ENCODE measurements at places on chromosomes 1 and 21. TPM values are rescaled to one million over a fixed set of nuclear protein-coding genes. Genes with fewer than 3 reads are reported as not detected.

DNA sequence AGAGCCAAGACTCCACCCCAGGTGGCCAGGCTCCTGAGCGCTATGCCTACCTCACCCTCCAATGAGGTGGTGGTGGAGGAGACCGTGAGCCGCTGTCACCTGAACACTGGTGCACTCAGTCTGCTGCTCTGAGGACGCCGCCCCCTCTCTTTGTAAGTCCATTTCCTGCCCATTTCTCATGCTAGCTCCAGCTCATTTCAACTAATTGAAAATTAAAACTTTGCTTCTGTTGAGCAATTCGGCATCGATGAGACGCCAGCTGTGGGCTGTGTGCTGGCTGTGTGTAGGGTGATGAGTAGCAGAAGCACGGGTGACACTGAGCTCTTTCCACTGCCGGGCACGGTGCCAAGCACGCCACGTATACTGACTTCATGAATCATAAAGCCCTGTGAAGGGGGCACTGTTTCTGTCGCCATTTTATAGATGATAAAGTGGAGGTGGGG is 11.2 kb downstream of the TNFRSF1B start:
- DNase-seq = no peak

- no peak for DNase-seq
Measured at GRCh38 chr1:110243146-110243545, 33.0 kb downstream of the KCNC4 start.

DNA sequence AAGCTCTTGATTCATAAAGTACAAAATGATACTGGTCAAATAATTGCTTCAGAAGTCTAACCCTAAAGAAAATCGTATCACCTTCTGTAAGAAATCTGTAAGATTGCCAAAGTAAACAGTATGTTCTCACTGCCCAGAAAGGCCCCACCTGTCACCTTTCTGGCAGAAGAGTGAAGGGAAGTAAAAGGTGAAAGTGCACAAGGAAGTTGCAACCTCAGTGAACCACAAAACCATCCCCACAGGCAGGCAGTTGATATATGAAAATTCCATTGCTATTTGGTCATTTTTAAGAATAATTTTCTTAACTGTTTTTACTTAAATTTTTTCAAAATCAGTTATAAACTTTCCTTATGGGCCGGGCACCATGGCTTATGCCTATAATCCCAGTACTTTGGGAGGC is 48.5 kb upstream of the FBXO28 start:
- DNase-seq = no peak

- no peak for DNase-seq
Measured at GRCh38 chr1:55702064-55702463, 486.9 kb upstream of the USP24 start.

The MMEL1 gene
- total RNA-seq = 4.4 TPM

Measured in vagina (tissue), 2 donors.